ELR (cell line): ENCODE measurements at places on chromosomes 1 and 21.

DNA sequence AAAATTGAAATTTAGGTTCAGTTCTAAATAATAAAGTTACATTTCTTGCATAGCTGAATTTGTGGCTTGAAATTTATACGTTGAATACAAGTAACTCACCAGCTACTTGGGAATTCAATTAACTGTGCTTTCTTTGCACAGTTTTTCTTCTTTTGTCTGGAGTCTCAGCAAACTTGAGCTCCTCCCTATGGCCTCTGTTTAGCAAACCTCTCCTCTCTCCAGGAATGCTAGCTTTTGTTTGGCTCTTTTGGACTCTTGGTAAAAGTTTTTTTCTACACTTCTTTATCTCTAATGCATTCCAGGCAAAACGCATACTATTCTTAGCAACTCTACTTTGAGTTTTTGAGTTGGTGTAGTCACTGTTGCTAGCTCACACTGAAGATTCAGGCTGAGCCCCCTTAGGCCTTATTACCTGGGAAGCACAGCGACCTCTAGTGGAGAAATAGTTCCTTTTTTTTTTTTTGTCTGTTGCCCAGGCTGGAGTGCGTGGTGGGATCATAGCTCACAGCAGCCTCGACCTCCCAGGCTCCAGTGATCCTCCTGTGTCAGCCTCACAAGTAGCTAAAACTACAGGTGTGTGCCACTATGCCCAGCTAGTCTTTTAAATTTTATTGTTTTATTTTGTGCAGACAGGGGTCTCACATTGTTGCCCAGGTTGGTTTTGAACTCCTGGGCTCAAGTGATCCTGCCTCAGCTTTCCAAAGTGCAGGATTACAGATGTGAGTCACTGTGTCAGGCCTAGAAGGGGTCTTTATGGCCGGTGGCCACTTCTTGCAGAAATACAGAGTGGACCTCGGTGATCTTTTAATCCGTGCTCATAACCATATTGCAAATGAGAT, 61.7 kb downstream of the CASQ2 start:
- DNase-seq: peak; percentile 70

- DNase-seq: no peak
These were observed 15.5 kb upstream of the SNX27 start for GRCh38 chr1:151596166-151596953.

- peak; percentile 4 for DNase-seq
These were observed at the start of gene GJA8 for GRCh38 chr1:147902253-147902845. Gene GJA8, plus strand, starts transcription at chr1:147902795. Its CDS starts 5,161 bp downstream, at chr1:147907956.

GRCh38 chr21:14766241-14766640, 220.1 kb upstream of the SAMSN1 start:
- no peak for DNase-seq

GRCh38 chr1:2863648-2863963, 62.1 kb upstream of the TTC34 start:
- no peak for DNase-seq

- DNase-seq: no peak
These were observed 2.3 kb downstream of the RGS16 start for GRCh38 chr1:182601913-182602312.

DNA sequence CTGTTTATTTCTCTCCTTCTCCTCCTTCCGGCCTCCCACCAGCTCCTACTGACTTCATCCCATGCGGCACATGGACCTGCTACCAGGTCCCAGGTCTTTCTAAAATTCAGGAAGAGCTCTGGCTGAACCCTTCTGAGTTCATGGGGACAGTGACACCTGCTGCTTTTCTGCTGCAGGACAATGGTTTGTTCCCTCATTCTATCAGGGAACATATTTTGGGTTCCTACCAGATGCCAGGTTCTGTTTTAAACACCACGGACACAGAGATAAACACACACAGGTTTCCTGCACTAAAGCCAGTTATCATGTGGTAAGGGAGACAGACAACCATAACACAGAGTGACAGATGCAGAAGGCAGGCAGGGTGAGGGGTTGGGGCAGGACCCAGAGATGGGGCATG, 114.0 kb upstream of the RAB4A start:
- no peak for DNase-seq

DNA sequence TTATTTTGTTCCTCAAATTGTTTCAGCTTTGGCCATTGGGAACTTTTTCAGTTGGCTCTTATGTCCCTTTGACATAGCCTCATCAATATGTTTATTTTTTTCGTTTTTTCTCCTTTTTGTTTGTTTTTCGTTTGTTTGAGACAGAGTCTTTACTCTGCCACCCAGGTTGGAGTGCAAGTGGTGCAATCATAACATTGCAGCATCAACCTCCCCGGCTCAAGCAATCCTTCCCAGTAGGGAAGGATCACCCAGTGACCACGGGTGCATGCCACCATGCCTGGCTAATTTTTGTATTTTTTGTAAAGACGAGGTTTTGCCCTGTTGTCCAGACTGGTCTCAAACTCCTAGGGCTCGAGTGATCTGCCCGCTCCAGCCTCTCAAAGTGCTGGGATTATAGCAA, 8.1 kb downstream of the POLR3GL start:
- no peak for DNase-seq

- no peak for DNase-seq
These were observed 35.7 kb downstream of the ARHGEF16 start for GRCh38 chr1:3490046-3490745.

- DNase-seq: no peak
These were observed 314.1 kb downstream of the PLPP3 start for GRCh38 chr1:56265216-56265615.

- DNase-seq: peak; percentile 48
These were observed 99.4 kb downstream of the TSEN15 start for GRCh38 chr1:184150776-184151531.

- peak; percentile 94 for DNase-seq
These were observed 99.3 kb downstream of the FMN2 start for GRCh38 chr1:240190881-240191401.

- no peak for DNase-seq
These were observed 191.8 kb downstream of the LYPLAL1 start for GRCh38 chr1:219365451-219365850.

- no peak for DNase-seq
These were observed 5.8 kb downstream of the OR14I1 start for GRCh38 chr1:248696774-248697173.

DNA sequence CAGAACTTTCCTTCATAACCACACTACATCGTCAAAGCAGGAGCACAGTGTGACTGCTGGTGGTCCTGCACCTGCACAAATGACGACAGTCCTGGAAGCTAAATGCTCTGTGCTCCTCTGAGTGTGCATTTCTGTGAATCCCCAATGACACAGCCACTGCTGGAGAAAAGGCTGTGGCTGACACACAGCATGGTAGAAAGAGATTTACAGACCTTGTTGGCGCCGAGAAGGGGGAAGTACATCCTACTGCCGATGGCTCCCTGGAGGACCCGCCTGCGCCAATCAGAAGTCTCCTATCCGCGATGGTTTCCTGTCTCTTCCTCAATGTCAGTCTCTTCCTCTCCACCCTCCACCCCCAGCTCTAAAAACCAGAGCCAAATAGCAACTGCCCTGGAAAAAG, 115.4 kb upstream of the RAB4A start:
- no peak for DNase-seq

DNA sequence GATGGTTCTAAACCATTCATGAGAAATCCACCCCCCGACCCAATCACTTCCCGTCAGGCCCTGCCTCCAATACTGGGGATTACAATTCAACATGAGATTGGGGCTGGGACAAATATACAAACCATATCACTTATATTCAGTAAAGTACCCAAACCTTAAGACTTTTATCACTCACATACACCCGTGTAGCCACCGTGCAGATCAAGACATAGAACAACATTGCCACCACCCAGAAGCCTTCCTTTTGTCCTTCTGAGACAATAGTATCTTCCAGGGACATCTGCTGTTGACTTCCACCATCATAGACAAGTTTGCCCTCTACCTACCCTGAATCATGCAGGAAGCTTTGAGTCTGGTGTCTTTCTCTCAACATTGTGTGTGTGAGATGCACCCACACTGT, 37.5 kb downstream of the CLIC6 start:
- DNase-seq: no peak

DNA sequence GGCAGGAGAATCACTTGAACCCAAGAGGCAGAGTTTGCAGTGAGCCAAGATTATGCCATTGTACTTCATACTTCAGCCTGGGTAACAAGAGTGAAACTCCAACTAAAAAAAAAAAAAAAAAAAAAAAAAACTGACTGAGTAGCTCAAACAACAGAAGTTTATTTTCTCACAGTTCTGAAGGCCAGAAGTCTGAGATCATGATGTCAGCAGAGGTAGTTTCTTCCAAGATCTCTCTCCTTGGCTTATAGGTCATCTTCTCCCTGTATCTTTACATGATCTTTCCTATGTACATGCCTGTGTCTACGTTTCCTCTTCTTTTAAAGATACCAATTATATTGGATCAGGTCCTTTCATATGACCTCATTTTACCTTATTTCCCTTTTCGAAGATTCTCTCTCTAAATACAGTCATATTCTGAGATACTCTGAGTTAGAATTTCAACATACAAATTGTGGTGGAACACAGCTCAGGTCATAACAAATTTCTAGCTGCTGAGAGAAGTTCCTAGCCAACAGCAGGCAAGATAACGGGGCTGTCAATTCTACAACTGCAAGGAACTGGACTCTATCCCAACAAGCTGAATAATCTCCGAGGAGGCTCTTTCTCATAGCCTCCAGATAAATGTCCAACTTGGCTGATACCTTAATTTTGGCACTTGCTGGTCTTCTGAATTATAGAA, 187.7 kb upstream of the ADAMTS5 start:
- no peak for DNase-seq

- DNase-seq: no peak
These were observed 185.7 kb upstream of the VAMP3 start for GRCh38 chr1:7585216-7585907.

- no peak for DNase-seq
These were observed 47.7 kb downstream of the KCNK1 start for GRCh38 chr1:233661376-233662159.

- no peak for DNase-seq
These were observed 149.3 kb downstream of the ADGRL2 start for GRCh38 chr1:81950037-81950436.

DNA sequence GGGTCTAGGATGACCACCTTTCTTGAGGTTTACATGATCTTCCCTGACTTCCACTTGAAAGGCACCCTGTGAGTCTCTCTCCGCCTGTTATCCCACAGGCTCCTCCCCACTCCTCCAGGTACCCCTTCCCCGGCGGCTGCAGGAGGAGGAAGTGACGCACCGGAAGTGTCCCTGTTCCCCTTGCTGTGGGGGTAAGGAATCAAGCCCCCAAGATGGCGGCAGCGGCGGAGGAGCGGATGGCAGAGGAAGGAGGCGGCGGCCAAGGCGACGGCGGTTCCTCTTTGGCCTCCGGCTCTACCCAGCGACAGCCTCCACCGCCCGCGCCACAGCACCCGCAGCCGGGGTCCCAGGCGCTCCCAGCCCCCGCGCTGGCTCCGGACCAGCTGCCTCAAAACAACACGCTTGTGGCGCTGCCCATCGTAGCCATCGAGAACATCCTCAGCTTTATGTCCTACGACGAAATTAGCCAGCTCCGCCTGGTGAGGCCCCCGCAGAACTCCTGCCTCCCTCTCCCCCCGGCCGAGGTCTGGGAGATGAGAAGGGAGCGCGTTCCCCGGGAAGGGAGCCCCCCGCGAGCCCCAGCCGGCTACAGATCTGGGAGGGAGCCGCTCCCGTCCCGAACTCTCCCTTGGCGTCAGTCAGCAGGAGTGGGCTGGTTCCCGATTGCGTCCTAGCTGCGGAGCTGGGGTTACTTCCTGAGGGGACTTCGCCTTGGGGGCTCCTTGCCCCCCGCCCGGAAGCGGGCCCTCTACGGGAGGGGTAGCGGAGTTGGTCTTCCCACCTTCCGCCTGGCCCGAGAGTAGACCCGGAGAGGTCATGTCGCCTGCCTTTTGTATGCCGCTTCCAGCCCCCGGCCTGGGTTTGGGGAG, at the start of gene FBXO28:
TSS of gene FBXO28 (plus strand) at position 194 of the 869 bp plus-strand sequence. CDS start at position 213, 19 bp downstream.
- DNase-seq: peak; percentile 96

GRCh38 chr1:38329644-38330043, 283.1 kb upstream of the POU3F1 start:
- no peak for DNase-seq

GRCh38 chr1:234956821-234957329, 171.8 kb downstream of the TOMM20 start:
- no peak for DNase-seq

- DNase-seq: no peak
These were observed 3.2 kb upstream of the KRTAP19-8 start for GRCh38 chr21:31041295-31042079.

DNA sequence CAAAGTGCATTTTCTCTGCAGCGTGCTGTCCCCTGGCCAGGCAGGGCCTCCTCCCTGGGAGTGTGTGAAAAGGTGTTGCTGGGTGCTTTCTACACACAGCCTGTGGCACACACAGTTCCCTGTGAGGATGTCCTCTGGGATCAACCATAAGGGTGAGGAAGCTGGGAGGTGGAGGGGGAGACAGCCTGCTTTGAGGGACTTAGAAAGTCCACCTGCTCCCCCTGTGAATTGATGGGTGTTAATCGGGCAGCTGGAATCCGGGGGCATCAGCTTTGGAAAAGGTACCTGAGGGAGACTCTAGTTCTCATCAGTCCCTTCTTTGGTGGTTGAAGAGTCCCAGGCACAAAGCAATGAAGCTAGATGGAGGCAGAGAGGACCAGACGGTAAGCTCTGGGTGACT, 35.8 kb downstream of the LHX4 start:
- no peak for DNase-seq

GRCh38 chr21:25036775-25037174, 570.5 kb downstream of the MRPL39 start:
- no peak for DNase-seq

DNA sequence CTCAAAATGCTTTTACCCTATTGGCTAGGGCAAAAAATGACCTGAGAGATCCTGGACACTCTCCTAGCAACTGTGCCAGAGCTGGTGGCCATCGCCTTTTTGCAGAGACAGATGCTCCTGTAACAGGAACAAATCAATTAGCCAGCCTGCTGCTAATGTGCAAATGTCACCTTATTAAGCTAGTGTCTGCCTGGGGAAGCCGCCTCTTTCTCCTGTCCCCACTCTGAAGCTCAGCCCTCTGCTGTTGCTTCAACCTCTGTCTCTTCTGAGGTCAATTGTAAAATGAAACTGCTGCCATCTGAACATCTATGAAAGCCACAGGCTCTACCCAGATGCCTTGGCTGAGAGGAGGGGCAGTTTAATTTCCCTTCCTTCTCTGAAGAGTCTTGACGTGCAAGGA, 85.5 kb upstream of the CACNA1E start:
- no peak for DNase-seq

- DNase-seq: peak; percentile 84
These were observed 14.5 kb upstream of the C1orf141 start for GRCh38 chr1:67149179-67149770.
